ENCODE measurements at places on chromosomes 2 and 18.

DNA sequence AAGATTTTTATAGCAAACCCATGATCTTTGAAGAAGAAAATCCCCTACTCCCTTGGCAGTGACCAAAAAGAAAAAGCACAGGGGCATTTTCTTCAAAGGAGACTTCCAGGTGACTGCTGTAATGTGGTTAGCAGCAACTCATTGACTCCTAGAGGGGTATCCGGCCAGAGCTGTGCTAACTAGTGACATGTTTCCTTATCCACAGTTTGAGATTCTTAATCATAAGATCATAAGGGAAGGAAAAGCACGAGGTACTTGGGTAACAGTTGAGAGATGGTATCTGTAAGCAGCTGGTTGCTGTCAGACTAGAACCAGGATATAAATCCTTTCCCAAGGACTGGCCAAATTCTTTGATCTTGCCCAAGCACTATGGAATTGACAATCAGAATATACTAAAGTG, 124.7 kb downstream of the MREG start:
- no peak for DNase-seq

- no peak for DNase-seq
These were observed 90.8 kb downstream of the DSEL start for GRCh38 chr18:67425672-67426071.

DNA sequence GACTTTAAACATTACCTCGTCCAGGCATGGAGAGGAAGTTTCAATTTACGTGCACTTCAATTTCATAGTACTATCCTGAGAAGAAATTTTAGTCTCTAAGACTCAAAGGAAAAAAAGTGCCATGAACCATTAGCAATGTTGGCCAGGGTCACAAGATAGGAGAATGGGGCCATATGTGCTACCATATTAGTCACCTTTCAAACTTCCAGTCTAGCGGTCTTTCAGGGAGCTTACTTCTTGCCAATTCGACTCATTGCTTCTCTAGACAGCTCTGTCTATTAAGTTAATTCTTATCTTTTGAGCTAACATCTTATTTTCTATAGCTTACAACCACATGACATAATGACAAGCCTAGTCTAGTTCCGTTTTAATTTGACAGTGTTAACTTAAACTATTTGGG, 129.1 kb downstream of the ANKRD44 start:
- DNase-seq = no peak

GRCh38 chr2:100785626-100786296, 34.2 kb upstream of the NPAS2 start:
- DNase-seq = no peak

GRCh38 chr2:190511104-190511503, 23.4 kb downstream of the NEMP2 start:
- no peak for DNase-seq

GRCh38 chr2:25286723-25287483, 54.8 kb downstream of the DNMT3A start:
- no peak for DNase-seq

- no peak for DNase-seq
These were observed 5.6 kb upstream of the TNS1 start for GRCh38 chr2:218008060-218009040.

- no peak for DNase-seq
These were observed 7.7 kb downstream of the HMSD start for GRCh38 chr18:63956755-63957154.

DNA sequence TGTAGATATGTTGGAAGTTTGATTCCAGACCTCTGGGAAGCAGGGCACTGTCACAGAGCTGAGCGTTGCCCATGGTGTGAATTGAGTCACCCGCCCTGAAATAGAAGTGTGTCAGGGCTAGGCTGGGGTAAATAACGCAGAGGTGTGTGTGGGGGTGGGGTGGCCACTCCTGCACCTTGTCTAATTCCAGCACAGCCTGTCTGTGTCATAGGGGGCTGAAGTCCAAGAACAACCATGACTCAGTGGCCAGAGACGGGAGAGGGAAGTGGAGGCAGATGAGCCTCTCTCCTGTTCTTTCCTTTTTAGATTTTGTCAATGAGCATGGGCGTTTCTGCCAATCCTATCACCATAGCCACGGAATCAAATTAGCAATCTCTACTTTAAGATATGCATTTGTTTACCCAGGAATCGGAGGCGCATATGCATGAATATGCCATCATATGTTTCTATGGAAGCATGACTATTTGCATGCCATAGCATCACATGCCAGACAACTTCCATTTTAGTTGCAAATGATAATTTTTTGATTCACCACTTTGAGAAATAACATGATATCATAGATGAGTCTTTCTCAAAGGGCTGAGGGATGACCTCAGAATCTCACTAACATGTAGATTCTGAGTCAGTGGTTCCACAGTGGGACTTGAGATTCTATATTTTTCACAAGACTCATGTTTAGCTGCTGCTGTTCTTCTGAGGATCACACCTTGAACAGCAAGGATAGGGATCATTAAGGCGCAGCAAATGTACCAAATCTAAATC, 852.9 kb downstream of the DCDC2C start:
- no peak for DNase-seq

DNA sequence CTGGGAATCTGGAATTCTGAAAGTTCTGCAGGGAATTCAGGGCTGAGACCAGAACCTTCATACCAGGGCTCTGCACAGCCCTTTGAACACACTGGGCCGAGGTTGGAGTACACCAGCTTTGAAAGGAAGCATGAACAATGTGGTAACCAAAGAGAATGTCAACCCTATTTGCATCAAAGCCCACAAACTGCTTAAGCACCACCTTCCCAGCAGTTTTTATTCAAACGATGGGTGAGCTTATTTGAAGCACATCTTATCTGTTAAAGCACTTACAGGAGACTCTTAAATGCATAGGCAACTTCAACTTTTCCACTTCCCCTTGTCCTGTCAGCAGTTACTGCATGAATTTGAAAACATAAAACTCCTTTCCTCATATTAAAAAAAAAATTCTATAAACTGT, 96.6 kb downstream of the TXNL1 start:
- DNase-seq = no peak

- DNase-seq = no peak
These were observed 8.0 kb downstream of the SIX3 start for GRCh38 chr2:44949329-44950151.

- DNase-seq = no peak
These were observed at the start of gene ANO7 for GRCh38 chr2:241188361-241189092. Gene ANO7 (plus strand): TSS chr2:241188677. CDS start chr2:241190064, 1,387 bp downstream.

DNA sequence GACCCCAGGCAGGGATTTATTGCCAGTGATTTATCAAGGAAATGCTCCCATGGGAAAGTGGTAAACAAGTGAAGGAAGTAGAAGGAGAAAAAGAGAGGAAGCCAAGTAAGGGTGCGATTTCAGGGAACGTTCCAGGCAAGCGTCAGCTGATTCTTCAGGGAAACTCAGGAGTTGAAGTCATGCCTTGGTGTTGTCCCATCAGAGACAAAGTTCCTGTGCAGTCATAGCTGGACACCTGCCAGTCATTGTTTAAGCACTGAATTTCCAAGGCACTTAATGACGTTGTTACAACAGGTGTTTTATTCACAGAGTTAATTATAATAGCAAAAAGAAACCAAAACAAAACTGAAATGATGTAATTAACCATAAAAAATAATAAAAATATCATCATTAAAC, 381.8 kb upstream of the CRIM1 start:
- DNase-seq = no peak

GRCh38 chr18:48913201-48913600, 37.6 kb downstream of the SMAD7 start:
- DNase-seq = no peak

- DNase-seq = no peak
These were observed 51.9 kb upstream of the CWC22 start for GRCh38 chr2:180058993-180059392.

- no peak for DNase-seq
These were observed 9.9 kb downstream of the DNMT3A start for GRCh38 chr2:25331686-25332365.

DNA sequence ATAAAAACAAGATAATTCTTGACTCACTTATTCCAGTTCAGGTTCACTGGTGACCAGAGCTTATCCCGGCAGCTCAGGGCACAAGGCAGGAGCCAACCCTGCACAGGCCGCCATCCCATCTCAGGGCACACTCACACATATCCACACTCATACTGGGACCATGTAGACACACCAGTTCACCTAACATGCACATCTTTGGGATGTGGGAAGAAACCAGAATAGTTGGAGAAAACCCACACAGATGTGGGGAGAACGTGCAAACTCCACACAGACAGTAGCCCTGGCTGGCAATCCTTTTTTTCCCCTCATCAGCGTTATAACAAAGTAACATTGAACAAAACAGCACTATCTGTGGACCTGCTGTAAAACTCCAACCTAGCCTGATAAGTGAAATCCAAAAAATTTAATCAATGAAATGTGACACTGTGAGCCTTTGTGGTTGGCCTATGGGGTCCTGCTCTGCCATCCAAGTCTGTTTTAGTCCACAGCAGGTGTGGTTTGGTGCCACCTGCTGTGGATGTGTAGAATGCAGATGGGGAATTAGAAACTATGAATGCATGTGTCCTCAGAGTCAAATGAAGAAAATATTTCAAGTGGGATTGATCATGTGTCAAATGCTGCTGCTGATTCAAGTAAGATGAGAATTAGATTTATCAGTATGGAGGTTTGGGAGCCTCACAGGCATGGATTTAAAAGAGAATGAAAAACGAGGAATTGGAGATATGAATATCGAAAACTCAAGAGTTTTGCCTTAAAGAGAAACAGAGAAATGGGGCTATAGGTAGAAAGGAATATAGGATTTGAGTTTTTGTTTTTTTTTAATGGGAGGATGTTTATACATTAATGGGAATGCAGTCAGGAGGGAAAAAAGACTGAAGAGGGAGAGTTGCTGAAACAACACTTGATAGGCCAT, 47.0 kb downstream of the UGP2 start:
- DNase-seq = no peak

GRCh38 chr18:63306249-63306648, 13.3 kb downstream of the BCL2 start:
- no peak for DNase-seq

- no peak for DNase-seq
These were observed 13.4 kb upstream of the KCTD1 start for GRCh38 chr18:26561769-26562168.

DNA sequence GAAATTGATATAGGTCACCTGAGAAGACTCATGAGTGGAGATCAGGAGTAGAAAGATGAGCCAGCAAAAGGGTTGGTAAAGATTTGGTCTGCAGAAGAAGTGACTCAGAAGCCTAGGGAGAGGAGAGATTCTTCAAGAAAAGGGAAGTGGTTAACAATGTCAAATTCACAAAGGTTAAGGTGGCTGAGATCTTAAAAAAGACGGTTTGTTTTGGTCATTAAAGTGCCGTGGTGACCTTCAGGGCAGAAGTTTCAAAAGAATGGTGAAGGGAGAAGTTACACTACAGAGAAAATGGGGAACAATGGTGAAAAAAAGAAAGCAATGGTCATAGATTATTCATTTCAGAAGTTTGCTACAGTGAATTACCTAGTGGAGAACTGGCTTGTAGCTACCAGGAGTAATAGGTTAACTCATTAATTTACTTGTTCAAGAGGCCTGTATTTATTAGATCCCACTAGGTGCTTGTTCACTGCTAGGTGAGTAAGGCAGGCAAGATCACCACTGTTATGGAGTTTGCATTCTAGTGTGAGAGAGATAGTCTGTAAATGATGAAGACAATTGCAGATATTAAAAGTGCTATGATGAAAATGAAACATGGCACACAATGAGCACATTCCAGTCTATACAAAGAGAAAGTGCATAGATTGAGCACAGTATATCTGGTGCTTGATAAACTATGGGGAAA, 43.0 kb downstream of the FBXO48 start:
- no peak for DNase-seq

GRCh38 chr2:107064750-107065149, 178.8 kb upstream of the ST6GAL2 start:
- DNase-seq = no peak

- no peak for DNase-seq
These were observed 24.9 kb downstream of the CCBE1 start for GRCh38 chr18:59672235-59672711.

GRCh38 chr2:98091738-98092137, 4.8 kb downstream of the VWA3B start:
- DNase-seq = no peak

DNA sequence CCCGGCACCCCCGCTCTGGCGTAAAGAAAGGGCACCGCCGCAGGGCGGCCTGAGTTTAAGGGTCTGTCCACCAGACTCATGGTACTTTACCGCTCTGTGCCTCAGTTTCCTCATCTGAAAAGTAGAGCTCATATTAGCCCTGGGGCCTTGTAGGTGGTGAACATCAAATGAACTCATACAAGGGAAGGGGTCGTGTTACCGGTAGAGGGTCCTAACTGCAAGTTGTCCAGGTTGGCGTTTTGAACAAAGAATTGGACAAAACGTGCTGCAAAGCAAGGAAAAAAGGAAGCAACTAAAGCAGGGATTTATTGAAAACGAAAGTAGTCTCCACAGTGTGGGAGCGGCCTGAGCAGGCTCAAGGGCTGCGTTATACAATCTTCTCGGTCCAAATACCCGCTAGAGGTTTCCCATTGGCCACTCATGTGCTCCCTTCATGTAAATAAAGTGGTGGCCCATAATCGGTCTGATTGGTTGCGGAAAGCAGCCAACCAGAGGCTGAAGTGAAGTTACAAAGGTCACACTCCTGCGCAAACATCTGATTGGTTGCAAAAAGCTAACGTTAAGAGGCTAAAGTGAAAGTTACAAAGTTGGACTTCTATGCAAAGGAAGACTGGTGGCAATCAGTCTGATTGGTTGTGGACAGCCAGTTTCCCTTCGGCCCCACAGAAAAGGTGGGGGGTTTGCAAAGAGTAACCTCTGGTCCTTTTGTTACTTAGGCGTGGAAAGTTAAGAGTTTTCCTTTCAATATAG, 80.7 kb upstream of the LDLRAD4 start:
- no peak for DNase-seq

DNA sequence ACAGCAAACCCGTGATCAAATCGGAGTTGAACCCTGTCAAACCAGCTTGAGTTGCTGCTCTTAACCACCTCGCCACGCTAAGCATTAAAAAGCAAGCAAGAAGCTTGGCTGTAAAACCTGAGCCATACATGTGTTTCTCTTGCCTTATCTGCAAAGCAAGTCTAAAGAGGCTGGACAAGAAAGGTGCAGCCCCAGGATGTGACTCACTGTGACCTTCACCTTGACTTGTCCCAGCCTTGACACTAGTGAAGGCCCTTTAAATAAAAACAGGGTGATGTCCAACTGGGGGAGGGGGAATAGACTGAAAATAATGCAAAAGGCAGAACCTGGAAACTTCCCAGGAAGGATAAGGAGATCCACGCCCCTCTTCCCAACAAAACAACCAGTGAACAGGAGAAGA, 127.6 kb upstream of the NPAS2 start:
- DNase-seq = no peak

DNA sequence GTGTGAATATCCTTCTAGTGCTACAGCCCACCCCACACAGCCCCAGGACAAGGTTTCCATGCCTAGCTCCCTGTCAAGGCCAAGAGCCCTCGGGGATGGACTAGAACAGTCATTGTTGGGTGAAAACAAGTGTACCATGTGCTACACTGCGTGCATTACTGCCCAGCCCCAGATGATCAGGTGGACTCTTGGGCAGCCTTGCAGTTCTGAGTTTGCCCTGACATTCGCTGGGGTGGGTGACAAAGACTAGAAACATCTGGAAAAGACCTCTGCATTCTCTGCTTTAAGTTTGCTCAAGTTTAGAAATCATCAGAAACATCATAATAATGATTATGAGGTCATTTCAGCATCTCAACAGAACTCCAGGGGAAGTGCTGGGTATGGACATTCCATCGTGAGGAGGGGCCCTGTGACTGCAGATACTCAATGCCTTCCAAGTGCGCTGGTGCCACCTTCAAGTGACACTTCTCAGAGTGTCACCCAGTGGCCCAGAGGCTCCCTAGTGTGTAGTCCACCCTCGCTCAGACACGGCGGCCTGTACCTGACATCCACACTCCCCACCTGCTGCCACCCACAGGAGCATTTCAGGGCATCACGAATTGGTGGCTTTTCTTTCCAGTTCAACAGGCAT, 5.3 kb upstream of the PXDN start:
- DNase-seq = no peak
